ENCODE measurements at places on chromosomes 4 and X. TPM values are rescaled to one million over a fixed set of nuclear protein-coding genes. Genes with fewer than 3 reads are reported as not detected.

GRCh38 chrX:129461801-129462456 is 61.4 kb downstream of the SMARCA1 start:
- no peak for DNase-seq

SPINK2 gene
- polyA plus RNA-seq = not detected

DNA sequence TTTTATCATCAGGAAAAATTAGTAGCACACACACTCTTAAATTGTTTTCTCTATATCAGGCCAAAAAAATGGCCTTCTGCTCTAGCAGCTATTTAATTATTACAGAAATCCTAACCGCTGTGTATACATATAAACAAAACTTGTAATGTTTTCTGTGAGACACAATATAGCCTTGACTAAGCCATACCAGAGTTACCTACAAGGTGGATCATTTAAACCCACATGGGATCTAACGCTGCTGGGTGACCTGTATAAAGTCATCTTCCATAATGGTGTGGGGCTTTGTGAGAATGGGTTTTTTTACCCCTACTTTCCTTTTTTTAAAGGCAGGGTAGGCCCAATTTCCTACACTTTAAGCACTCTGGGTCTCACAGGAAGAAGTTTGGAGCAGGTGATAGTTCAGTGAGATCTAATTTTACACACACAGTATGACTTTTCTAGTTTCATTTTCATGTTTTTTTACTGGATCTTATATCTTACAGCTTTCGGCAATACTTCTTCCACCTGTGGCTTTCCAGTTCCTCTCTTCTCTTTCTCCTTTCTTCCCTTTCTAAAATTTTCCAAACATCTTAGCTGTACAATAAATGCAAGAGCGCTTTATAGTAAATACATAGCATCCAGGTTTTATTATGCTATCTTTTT is 66.9 kb upstream of the MMAA start:
- DNase-seq = no peak

PPP2R2C gene
- polyA plus RNA-seq = not detected

GRCh38 chrX:18377796-18378195 is 23.3 kb upstream of the SCML2 start:
- DNase-seq = no peak

GRCh38 chr4:59881632-59882031 is 1318.5 kb upstream of the ADGRL3 start:
- DNase-seq = no peak

DNA sequence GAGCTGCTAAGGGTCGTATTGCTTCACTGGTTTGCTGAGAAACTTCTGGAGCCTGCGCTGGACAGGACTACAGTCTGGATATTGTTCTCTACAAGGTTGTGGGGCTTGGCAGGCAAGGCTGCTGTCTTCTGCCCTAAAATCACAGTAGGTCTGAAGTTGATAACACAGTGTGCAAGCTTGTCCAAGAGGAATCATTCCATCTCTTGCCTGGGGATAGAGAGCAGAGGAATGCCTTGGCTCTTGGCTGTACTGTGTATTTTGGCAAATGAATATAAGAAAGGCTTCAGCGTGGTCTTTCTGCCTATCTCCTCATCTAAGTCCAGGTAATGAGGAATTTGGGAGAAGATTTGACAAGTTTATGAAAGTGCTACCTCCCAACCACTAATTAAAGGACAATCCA is 9.4 kb upstream of the RASL11B start:
- no peak for DNase-seq

All from AG04450 (cell line).